NCI-H1436 (cell line): ENCODE measurements at places on chromosomes 5 and 9.
A peak's percentile ranks its signal among the peaks of the same experiment; 100 is the strongest.

- no peak for DNase-seq
Measured at GRCh38 chr5:65535529-65535987, 27.4 kb downstream of the CENPK start.

DNA sequence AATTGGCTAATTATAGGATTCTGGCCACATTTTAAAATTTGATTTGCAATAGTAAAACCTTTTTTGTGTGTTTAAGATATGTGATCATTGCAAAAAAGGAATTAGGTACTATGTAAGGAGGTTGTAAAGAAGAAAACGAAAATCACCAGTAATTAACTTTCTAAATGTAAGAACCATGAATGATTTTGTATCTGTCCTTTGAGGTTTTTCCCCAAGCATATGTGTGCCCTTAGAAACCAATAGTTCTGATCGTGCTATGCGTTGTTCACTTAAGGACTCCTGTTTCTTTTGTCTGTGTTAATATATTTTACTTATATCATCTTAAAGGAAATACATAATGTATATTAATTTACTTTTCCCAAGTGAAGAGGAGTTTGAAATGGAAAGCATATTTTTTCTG lies 410.2 kb downstream of the PSAT1 start:
- no peak for DNase-seq

- no peak for DNase-seq
Measured at GRCh38 chr5:82911910-82912309, 165.3 kb downstream of the TMEM167A start.

DNA sequence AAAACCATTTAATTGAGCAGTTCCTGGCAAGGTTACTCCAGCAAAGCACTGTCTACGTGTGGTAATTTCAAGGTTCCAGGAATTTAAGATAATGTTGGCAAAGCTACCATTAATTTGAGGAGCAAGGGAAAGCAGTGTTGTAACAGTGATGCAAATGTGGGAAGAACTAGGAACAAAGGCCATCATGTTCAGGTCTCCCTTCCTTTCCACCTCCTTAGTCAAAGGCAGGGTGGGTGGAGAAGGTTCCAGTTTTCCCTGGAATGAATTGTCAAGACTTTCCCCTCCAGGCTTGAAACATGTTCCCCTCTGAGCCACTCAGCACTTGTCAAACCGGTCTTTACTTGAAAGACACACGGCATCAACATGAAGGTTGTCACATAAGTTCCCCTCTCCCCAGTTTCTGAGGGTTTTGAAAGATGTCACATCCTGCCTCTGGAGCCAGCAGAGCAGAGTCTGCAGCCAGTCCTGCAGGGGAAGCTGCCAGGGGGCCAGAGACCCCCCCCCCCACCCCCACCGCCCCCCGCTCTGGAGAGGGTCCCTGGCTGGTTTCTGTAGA lies 226.0 kb downstream of the GAS1 start:
- DNase-seq: no peak

DNA sequence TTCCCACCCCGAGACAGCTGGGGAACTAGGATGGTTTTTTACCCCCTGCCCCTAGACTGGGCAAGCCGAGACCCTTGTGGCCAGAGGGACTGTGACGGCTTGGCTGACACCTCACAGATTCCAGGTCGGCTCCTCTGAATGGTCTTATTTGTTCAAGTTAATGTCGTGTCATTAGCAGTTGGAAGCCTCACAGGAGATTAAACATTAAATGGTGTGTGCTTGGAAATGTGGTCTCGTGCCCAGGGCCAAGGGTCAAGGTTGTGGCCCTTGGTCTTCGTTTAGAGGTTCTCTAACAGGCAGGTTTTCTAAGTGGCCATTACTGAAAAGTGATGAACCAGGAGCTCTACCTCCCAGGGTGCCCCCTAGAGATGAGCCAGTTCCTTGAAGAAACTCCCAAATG lies 61.2 kb upstream of the RXRA start:
- DNase-seq: no peak

DNA sequence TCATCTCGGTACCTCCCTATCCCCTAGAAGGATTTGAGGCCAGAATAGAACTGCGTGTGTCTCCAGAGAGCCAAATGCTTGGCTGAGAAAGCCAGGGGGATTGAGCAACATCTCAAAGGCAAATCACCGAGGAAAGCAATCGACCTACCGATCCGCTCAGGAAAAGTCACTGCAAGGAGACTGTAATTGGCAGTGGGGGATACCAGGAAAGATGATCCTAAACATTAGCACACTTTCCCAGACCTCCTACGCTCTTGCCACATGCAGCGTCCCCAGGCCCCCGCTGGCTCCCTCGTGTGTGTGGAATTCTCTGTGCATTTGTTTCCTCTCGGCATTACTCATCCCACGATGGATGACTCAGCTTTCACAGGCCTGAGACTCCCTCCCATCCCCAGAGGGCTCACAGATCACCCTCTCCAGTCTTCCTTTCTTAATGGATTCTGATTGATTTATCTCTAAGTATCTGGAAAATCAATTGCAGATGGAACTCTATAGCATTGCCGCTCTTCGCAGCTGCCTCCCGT lies 82.2 kb upstream of the ICE1 start:
- DNase-seq: no peak

DNA sequence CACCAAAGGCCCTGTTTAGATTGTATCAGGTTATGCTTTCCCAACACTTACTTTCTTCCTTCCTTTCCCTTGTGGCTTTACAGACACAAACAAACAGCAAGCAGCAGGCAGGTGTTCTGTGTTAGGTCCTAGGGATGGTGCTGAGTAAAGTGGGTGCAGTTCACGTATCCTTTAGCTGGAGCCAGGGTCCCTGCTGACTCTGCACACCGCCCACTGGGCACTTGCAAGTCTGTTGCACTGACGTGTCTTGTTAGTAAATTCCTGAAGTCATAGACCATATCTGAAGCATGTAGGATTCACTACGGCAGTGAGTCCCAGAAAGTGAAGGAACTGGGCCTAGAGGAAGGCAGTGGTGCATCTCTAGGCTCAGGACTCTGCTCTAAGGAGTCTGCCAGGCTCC lies 96.5 kb downstream of the DAPK1 start:
- DNase-seq: no peak

DNA sequence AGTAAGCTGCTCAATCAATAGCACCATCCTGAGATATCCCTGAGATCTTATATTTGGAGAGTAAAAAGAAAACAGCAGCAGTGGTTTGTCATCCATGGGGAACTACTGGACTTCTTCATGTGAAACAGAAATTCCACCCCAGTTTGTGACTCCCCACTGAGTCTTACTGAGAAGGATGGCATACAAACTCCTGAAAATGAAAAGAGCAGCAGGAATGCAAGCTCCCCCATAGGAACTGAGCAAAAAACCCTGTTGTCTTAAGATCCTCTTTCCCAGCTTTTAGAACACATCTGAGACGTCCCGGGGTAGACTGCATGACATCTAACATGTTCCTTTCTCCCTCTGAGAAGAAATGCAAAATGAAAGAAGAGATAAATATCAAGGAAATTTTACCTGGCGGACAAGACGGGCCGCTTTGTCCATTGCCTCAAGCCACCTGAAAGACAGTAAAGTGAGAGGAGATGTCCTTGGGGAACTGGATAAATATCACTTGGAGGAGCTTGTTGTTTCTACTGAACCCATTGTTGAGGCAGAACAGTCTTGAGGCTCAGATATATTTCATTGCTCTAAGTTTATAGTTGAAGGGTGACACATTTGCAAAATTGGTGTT lies 117.1 kb downstream of the NUDT12 start:
- no peak for DNase-seq

GRCh38 chr9:13513716-13514444 lies 234.4 kb upstream of the MPDZ start:
- DNase-seq: peak; percentile 5

GRCh38 chr5:168217497-168217896 lies 73.9 kb upstream of the WWC1 start:
- no peak for DNase-seq

GRCh38 chr9:128625391-128626146 lies 31.1 kb downstream of the DYNC2I2 start:
- DNase-seq: no peak

GRCh38 chr9:120156376-120156775 lies 423.6 kb downstream of the CDK5RAP2 start:
- DNase-seq: no peak

DNA sequence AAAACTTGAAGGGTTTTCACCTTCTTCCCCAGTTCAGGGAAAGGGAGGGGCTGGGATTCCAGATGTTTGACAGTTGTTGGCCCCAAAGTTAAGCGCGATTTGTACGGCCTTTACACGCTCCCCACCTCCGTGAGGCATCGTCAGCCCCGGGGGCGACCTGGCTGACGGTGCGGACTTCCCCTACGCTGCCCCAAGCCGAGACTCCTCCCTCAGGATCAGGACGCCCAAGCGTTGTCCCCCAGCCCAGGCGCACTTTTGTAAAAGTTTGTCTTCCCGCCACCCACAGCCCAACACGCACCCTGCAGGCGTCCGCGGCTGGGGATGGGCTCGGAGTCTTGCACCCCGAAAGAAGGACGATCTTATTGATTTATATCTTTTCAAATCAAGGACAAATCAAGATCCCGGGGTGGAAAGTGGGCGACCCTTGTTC lies 713 bp downstream of the MOB3B start:
- DNase-seq: no peak

DNA sequence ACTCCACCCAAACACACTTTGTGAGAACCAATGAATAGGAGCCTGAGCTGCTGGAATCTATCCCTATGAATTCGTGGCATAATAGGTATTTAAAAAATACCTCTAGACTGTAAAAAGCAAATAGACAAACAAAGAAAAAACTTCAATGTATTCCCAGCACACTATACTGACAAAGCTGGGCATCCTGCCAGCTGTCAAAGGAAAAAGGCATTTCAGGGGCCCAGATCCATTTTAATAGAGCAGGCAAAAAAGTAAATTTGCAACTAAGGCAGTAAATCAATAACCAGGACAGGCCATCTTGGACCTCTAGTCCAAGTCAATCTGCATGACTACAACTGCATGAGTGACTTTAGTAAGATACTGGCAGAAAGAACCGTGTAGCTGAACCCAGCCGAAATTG lies 25.6 kb upstream of the LARP1 start:
- no peak for DNase-seq

- no peak for DNase-seq
Measured at GRCh38 chr9:103225702-103226646, 230.8 kb downstream of the CYLC2 start.

DNA sequence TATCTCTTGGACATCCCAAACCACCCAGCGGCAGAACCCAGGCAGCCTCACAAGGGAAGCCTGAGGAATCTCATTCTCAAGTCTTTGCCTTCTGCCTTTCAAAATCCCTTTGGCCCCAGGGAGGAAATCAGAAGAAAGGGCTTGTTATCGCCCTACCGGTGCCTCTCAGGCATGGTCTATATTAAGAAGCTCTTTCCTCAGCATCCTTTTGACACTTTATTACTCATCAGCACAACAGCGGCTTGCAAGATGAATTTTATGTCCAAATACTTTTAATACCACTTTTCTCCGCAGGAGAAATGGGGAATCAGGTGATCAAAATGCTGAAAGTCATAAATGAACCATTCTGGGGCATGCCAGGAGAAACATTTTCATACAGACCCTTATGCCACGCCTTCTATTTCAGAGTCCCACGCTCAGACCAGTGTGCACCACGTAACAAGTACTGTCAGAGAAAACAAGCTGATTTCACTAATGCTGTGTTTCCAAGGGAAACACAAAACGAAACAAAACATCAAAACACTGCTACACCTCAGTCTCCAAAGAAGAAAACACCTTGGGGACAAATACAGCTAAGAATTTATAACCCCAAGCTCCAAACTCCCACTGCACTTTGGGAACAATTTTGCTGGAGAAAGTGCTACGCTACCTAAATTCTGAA lies 30.0 kb downstream of the RAPGEF1 start:
- no peak for DNase-seq

- no peak for DNase-seq
Measured at GRCh38 chr9:89421595-89421994, 76.3 kb downstream of the SEMA4D start.

DNA sequence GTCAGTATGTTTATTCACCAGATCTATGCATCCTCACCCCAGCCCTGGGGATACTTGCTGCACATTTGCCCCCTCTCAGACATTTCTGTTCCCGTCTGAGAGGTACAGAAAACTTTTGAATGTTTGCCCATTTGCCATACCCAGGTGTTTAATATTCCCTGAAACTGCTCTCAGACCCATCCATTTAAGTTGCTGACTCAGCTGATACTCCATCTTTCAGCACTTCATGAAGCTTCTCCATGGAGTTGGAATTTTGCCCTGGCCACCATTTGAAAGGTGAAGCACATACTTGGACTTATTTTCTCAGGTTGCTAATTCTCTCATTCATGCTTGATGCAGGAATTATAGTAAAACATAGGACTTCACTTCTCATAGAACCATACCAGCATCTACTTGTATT lies 203.9 kb upstream of the OR13F1 start:
- no peak for DNase-seq

DNA sequence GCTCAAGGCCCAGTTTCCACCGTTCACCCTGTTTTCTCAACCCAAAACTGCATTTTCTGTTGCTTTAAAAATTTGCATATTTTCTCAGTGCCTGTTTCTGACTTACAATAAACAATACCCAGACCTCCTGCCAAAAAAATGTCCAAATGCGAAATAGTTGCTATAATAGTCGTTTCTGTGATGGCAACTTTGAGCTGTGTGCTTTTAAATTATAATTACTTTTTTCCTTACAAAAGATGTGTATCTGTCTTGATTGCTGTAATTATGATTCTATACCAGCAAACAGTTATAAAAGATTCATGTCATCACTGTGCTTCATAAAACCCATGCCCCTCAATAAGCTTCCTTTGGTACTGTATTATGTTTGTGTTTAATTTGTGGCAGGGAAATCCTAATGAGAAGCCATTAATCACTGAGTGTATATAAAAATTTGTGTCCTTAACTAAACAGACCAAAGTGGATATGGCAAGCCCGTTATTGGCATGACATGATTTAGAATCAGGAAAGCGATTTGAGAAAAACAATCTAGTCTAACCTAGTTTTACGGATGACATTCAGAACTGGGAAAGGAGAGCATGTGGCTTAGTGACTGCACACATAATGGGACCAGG lies 5.4 kb upstream of the SLC1A3 start:
- no peak for DNase-seq

DNA sequence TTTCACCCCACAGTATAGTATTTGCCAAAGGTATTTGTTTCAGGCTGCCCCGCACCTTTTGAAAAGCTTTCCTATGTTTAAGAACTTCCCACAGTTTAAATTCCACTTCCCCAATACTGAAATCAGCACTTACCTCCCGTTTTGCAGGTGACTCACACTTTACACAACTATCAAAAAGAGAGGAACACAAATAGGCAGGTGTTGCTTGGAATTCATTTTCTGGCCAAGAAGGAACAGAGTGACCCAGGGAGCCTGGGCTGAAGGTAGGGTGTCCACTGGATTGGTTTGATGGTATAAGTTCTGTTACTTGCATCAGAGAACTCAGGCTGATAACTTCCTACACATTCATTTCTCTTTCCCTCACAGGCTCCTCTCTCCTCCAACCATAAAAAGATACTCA lies 60.1 kb upstream of the SLC30A5 start:
- DNase-seq: no peak
